ENCODE measurements at places on chromosomes 7 and 10.

GRCh38 chr7:154767142-154767541 lies 235.8 kb downstream of the PAXIP1 start:
- no peak for DNase-seq

DNA sequence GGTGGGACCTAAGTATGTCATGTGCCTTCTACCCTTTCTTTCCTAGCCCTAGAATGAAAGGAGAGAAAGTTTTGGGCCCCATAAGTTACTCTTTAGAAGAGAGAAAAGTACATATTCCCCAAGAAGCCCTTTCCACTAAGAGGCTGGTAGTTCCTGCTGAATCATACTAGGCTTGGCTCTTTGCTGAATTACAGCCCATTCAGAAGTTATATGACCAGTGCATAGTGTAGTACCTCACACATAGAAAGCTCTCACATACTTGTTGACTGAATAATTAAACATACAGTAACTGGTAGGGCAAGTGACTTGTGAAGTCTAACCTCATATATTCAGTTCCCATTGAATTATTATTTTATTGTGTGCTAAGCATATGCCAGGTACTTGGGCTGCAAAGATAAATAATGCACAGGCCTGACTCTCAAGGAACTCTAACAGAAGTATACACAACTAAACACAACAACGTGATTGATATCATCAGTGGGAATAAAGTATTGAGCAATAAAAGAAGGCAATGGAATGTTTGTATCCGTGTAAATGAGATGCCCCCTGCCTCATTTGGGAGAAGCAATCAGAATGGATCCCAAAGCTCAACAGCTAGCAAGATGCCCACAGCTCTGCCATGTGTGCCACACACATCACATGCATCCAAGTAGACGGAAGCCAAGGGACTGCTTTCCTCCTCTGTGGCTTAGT lies 38.9 kb upstream of the UBN2 start:
- DNase-seq: no peak

DNA sequence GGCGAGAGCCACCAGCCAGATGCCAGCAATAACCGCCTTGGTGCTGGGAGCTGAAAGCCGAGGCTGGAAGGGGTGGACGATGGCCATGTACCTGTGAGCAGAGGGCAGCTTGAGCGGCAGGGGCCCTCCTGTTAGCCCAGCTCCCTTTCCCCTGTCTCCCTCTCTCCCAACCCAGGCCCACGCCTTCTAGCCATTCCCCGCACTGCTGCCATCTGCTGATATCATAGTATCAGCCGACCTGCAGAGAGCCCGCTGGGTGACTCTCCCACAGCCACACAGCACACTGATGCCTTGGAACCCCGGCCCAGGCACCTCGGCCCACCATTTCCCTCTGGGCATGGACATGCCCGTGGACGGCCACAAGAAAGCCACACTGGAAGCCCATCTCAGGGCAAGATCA lies 1.7 kb downstream of the TACR2 start:
- DNase-seq: no peak

- DNase-seq: no peak
Measured at GRCh38 chr7:99006739-99007424, 128.6 kb downstream of the TRRAP start.

DNA sequence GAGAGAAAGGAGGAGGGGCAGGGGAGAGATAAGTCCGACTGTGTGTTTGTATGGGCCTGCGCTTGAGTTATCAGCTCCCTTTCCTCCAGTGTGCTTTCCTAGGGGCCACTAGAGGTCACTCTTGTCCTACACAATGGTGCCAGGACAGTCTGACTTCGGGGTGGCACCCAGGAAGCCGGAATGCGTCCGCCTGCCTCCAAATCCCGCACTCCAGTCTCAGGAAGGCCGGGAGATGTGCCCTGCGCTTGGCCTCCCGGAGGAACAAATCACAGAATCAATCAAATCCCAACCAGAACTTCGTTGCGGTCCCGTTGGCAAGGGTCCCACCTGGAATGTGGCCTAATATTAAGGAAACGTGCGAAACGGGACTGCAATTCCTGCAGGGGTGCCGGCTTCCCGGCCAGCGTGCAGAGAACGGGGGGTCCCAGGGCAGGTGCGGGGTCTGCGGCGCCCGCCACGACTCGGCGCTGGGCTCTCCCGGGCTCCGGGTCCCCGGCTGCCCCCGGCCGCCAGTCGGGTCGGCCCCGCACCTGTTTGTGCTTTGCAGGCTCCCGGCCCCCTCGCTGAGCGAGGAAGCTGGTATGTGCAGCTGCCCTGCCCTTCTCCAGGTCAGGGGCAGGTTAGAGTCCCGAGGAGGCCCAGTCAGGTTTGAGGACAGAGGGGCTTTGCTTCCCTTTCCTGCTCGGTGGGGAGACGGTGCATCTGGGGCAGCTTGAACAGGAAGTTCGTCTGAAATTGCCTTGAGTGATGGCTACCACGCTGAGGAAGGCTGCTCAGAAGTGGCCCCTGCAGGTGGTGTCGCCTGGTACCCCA lies 21.0 kb upstream of the HPS1 start:
- peak; percentile 82 for DNase-seq

DNA sequence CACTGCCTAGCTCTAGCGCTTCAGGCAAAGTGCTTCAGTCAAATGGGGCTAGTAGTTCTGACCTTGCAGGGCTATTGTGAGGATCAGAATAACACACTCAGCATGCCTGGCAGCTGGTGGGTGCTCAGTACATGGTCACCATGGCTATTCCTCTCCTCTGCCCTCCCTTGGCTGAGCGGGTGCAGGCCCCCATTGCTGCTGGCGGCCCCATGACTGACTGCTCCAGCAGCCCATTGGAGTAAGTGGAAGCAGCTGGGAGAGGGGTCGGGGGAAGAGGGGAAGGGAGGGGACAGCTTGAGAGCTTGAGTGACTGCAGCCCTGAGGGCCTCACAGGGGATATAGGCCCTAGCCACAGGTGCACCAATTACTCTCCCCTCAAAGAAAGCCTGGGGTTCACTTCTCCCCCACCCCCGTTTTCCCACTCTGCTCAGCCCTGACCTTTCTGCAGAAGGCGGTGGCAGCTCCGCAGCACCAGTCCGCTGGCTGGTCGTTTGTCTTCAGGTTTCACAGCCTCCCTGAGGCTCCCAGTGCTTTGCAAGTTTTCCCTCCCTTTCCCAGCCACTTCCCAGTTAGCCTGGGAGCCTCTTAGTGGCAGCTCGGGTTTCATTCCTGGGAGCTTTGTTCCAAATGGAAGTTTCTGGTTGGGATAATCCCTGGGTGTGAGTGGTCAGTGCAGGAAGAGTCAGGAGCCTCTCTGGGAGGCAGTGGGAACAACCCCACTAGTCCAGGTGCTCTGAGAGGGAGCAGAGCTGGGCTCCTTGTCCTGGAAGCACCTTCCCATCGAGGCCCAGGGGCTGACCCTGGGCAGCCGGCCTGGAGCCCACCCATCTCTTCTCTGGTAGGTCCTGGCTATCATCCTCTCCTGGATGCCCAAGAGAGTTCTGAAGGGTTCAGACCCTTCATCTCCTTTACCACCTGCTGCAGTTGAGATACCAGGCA lies 16.3 kb downstream of the FGF8 start:
- DNase-seq: no peak

DNA sequence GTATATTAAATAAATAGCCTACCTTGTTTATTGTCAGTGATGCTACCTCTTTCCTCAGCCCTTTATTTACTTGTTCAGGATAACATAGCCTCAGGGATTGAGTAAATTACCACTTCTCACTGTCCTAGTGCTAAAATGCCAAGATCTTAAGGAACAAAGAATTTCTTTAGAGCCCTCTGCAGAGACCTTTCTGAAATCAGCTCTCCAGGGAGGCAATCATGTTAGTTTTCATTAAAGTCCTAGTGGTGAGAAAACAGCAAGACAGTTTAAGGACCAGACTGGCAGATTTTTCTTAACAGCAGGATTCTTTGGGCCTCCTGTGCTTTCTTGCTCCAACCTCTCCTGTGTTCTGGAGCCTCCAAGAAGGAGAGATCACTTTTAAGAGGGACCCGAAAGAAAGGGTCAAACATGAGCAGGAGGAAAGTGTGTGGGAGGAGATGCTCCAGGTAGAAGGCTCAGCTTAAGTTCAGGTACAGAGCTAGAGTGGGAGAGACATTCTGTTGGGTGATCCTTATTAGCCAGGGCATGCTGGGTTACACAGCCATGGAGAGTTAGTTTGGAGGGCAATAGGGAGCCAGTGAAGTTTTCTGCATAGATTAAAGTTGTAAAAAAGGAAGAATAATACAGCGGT lies 1.2 kb upstream of the PLCE1 start:
- no peak for DNase-seq

GRCh38 chr10:104332243-104333031 lies 5.8 kb downstream of the ITPRIP start:
- DNase-seq: no peak

GRCh38 chr7:138921277-138921676 lies 59.9 kb downstream of the KIAA1549 start:
- no peak for DNase-seq

GRCh38 chr7:33336820-33337219 lies 207.5 kb downstream of the BBS9 start:
- DNase-seq: no peak

GRCh38 chr10:42543840-42544372 lies 94.5 kb downstream of the ZNF33B start:
- DNase-seq: no peak

DNA sequence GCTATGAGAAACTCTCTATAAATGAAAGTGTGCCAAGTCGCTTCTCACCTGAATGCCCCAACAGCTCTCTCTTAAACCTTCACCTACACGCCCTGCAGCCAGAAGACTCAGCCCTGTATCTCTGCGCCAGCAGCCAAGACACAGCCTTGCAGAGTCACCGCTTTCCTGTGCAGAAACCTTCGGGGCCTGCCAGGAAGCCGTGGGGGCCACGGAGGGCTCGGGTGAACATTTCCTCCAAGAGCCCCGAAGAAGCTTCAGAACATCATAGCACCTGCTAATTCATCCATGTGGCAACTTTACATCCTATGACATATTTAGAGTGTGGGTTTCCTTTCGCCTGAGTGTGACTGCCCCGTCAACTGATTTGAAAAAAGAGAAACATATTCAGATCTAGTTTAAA lies 55.7 kb upstream of the PRSS58 start:
- DNase-seq: peak; percentile 99

DNA sequence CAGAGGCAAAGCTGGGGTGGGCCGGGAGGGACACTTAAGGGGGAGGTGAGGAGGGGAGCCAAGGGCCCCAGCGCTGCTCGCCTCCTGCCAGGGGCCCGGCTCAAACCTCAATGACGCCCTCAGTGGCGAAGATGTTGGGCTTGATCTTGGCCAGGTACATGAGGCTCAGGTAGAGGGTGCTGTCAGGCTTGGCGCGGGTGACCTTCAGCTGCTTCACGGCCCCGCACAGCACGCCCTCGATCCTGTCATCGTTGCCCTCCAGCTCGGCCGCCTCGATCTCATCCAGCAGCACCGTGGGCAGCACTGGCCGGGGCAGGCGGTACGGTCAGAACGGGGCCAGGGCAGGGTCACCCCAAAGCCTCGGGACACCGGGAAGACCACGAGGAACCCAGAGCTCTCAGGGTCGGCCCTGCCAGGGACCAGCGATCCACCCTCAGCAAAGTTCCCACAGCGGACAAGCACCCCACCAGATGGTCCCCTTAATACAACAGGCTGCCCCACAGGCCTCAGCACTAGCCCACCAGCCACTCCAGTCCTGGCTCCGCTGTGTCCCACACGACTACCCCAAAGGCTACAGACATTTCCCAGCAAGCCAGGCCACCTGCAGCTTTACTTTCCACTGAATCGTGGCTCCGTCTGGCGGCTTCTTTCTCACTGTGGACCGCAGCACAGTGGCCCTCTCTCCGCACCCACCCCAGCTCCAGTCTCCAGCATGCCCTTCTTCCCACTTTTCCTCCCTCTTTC lies 4.0 kb downstream of the INTS1 start:
- DNase-seq: no peak

DNA sequence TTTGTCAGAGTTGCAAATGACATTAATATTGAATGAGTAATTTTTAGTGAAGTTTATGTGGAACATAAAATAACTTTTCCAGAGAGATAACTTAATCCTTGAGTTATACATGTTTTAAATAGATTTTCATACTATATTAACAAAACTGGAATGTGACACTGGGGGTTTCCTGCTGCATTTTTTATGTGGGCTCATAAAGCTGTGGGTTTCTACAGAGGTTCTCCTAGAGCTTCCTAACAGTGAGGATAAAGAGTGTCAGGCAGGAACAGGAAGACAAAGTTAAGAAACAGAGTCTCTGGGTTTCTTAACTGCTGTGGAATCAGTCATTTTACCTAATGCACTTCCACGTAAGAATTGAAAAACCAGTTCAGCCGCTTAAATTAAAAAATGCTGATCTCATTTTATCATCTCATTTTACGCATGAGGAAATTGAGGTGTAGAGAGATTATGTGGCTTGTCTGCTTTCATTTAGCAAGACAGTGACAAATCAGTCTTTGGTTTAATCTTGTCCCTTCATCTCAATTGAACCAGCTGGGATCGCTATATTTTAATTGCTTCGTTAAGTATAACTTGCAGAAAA lies 5.0 kb downstream of the CD36 start:
- peak; percentile 18 for DNase-seq

- DNase-seq: no peak
Measured at GRCh38 chr10:71081229-71081560, 131.2 kb upstream of the UNC5B start.

DNA sequence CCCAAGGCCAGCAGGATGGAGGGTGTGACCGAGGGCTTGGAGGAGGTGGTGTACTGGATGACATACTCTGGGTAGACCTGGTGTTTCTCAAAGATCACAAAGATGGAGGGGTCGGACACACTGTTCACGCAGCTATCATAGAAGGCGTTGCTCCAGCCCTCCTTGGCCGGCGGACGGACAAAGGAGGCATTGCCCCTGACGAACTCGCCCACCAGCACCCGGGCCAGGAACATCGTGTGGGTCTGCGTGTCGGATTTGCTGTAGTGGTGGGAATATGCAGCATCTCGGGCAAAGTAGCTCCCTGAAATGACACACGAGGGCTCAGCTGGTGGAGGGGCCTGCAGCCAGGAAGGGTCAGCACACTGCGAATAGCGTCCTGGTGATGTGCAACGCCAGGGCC lies 38.2 kb downstream of the PARP12 start:
- DNase-seq: no peak

DNA sequence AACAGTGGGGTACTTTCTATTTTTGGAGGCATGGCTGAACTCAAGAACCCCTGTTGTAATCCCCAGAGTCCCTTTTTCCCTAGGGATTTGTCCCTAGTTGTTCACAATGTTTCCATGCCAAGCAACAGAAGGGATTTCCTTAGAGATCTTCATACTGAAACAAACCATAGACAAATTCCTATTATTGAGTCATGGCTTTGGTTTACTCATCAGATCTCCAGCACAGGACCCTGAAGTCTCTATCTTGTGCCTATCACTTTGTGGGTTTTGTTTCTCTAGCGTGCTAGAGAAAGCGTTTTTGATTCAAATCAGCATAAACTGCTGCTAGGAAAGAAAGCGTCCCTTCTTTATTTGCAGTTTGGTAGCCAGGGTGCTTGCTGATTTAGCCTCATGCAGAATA lies 165.0 kb downstream of the BAMBI start:
- DNase-seq: no peak

DNA sequence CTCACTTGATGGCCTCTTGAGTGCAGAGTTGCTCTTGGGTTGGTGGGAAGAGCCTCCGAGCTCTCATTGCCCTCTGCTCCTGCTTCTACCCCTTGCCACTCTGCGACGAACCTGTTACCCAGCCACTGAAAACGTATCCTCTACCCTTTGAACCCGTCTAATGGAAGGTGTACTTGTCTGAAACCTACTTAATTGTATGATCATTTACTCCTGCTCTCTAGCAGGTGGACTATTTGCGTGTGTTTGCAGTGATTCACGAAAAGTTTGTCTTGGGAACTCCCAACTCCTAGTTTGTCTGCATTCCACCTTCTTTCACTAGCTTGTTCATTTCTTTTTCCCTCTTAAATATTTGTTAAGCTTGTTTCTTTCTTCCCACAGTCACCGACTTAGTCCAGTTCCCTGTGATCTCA lies 503 bp downstream of the CROT start:
- DNase-seq: no peak

GRCh38 chr10:72445851-72446250 lies 91.1 kb upstream of the DNAJB12 start:
- DNase-seq: no peak
